ENCODE measurements at places on chromosomes 11 and 22.

DNA sequence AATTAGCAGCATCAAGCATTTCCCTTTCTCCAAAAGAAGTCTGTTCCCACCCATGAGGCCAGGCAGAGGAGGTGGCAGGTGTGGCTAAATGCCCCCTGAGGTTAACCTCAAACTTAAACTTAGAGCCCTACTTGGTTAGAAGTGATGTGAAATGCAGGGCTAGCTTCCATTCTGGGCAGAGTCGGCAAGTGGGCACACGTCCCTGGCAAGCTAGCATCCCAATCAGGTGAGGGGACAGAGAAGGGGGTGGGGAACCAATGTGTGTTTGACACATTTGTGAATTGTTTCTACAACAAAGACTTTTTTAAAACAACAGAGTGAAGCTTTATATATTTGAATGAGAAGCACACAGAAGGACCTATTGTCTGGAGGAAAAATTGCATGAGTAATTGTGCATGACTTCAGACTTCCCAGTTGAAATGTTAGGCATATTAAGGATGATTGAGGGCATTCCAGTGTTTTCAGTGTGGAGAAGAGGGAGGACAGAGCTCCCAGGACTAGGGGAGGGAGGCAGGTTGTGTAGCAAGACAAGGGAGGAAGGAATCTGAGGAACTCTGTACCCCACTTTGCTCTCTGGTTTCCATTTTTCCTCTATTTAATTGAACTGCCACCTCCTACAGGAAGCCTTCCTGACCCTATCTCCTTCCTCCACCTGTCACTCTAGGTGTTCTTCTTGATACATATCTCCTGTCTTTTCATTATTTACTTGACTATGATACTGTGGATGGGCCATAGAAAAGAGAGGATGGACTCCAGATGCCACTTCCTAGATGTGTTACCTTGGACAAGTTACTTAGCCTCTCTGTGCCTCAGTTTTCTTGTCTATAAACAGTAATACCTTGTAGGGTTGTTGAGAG, 83.3 kb upstream of the PICALM start:
- no peak for DNase-seq

DNA sequence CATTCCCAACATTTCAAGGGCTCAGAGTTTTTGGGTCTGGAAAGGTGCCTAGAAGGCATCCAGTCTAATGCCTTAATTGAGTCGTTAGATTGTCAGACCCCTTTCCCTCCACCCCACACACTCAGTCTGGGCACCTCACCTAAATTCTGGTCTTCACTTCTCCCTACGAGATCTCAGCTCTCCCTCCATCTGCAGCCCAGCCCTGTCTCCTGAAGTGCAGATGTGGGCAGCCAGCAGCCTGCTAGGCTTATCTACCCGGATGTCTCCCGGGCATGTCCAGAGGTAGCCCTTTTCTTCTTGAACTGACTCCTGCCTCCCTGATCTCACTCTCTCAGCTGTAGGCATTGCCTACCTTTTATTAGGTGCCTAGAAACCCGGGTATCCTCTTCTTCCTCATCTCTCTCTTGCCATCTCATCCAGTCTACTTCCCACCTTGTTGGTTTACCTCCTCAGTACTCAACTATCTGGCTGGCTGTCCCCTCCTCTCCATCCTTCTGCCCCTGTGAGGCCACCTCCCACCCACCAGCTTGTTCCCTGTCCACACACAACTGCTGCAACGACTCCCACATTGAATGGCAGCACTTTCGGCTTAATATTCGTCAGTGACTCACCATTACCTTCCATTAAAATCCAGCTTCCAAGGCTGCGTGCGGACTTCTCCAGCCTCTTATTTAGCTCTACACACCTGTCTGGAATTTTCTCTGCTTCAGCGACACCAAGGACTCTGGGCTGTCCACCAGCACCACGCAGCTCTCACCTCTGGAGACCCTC, 6.2 kb downstream of the SEPTIN3 start:
- DNase-seq, result no peak

GRCh38 chr11:71449596-71449995, 1.4 kb upstream of the DHCR7 start:
- DNase-seq, result no peak

DNA sequence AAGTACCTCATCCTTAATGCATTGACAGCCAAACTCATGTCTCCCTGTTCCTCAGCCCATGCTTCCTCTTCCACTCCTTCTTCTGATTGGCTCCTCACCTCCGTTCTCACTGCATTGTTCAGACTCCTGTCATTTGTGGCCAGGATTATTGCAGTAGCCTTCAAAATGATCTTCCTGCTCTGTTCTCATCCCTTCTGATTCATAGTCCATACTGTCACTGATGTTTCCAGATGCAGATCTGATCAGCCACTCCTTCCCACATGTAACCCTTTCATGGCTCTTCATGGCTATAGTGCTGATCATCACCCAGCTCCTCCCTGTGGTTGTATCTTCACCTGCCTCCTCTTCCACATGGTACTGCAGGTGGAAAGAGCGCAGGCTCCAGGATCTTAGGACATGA, 71.7 kb downstream of the DEPDC5 start:
- no peak for DNase-seq

DNA sequence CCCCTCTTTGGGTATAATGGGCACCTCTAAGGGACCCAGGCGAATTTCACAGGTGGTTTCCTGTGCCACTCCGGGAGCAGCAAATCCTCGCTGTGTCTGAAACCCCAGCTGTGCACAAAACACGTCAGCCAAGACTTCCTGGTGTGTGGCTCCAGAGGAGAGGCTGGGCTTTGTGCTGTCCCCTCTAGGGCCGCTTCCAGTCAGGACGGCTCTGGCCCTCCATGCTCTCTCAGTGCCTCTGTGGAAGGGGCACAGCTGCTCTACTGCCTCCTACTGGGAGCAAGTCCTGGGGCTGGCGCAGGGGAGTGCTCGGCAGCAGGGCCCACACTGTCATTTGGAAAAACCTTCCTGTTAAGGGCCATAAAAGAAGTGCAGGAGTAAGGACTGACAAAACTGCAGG, 23.7 kb upstream of the ARFGAP3 start:
- DNase-seq, result no peak

Measured in esophagus squamous epithelium (tissue), 5 donors.